ENCODE measurements at places on chromosomes 3 and 15.

- no peaks in the 10 kb centered on the region for H3K4me1 ChIP-seq
- H3K27ac ChIP-seq: peak within 1 kb of the TSS; percentile 52
- H3K27me3 ChIP-seq: peaks cover 30% of the 10 kb centered on the region
- peak within 1 kb of the TSS; percentile 84 for H3K4me3 ChIP-seq
Measured at GRCh38 chr3:77039606-77040171, at the start of gene ROBO2. Gene ROBO2 (plus strand): TSS chr3:77040099. CDS start chr3:77040786, 687 bp downstream.

DNA sequence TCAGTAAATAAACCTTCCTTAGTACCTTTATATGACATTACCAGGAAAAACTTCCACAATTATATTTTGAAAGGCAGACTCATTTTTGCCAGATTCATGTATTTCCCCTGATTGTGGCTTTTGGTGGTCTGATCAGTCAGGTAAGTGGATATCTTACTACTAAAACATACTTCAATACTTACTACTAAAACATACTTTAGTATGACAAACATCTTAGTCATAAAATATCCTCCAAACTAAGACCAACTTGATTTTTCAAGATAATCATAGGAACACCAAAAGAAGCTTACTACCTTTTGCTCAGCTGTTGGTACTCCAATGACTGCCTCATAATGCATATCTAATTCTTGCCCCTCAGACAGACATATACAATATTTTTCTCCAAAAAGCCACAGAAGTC lies 9.3 kb downstream of the TJP1 start:
- no peaks in the 10 kb centered on the region for H3K4me1 ChIP-seq
- no peak overlapping the region for H3K27ac ChIP-seq
- H3K27me3 ChIP-seq: no peaks in the 10 kb centered on the region
- no peak for DNase-seq

DNA sequence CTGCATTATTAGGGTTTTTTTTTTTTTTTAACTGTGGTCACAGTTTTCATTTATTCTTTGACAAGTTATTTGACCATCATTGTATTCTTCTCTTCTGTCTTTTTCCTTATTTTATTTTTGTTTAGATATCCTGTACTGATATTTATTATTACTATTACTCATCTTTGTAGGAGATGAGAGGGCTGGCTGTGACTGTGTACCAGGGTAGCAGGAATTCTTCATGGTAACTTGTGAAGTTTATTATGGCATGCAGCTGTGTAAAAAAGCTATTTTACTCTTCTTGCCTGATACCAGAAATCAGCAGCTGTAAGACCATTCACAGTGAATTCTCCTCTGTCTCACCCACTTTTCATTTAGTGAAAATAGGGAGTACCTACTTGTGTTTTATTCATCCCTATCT lies 44.5 kb downstream of the ATP6V1A start:
- H3K27ac ChIP-seq: no peak overlapping the region
- no peak for DNase-seq
- H3K36me3 ChIP-seq: peaks cover 9% of the 10 kb centered on the region
- H3K27me3 ChIP-seq: no peaks in the 10 kb centered on the region

DNA sequence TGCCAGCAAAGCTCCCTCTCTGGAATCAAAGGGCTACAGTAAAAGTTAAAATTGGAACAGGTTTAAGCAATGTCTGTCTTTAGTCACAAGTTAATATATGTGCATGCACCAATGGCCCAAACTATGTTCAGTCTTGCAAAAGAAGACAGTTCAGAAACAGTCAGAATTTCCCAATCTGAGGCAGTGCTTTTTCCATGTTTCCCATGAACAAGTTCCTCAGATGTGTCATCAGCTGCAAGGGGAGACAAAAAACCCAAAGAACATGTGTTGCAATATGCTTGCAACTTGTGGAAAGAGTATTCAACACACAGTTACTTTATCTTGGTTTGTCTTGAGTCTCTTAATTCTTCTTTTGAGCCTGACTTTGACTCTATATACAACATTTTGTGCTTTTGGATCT lies 148.4 kb downstream of the USP13 start:
- H3K36me3 ChIP-seq: no peaks in the 10 kb centered on the region
- H3K27ac ChIP-seq: no peak overlapping the region
- H3K4me1 ChIP-seq: peaks cover 1% of the 10 kb centered on the region
- DNase-seq: no peak
- H3K4me3 ChIP-seq: no peak overlapping the region

DNA sequence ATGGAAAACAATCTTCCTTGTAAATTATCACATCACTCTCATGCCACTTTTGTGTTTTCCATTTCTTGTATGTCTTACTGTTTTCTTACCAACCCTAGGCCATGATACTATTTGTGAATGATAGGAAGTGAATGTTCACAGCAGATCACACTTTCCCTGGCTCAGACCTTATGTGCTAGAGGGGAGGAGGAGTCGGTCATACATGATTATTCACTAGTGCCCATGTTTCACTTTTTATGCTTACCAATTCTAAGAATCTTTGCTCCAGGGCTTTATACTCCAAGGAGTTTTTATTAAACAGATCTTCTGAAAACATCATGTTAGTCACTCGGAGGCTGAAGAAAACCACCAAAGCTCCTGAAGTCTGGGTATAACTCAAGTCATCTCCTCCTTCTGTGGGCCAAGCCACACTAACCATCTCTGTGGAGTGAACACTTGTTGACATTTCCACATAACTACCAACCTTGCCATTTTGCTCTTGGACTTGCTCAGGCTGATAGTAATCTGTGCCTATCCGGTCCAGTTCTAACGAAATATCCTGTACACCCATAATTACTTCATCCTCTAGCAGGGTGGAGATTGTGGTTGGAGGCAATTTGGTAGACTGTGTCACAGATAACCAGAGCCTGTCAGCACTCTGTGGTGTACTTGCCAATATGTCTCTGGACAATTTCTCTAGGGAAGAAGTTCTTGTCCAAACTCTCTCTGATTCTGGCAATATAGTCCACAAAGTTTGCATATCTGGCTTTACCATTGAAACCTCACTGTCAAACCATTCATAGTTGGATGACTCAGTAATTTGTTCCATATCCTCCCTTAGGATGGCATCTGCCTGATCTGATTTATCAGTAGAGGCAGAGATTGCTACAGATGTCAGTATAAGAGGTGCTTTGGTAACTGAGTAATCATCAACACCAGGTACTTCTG lies 76.8 kb downstream of the IMPG2 start:
- H3K4me3 ChIP-seq: no peak overlapping the region
- H3K27me3 ChIP-seq: no peaks in the 10 kb centered on the region
- H3K4me1 ChIP-seq: no peaks in the 10 kb centered on the region
- H3K36me3 ChIP-seq: no peaks in the 10 kb centered on the region
- DNase-seq: no peak
- H3K27ac ChIP-seq: no peak overlapping the region

GRCh38 chr15:75030023-75030413 lies 6.6 kb downstream of the PPCDC start:
- no peak overlapping the region for H3K4me3 ChIP-seq
- H3K27ac ChIP-seq: no peak overlapping the region
- no peaks in the 10 kb centered on the region for H3K27me3 ChIP-seq
- peaks cover 17% of the 10 kb centered on the region for H3K4me1 ChIP-seq
- no peak for DNase-seq

Data from endodermal cell (in vitro differentiated cells).